ENCODE measurements at places on chromosomes 4 and X. TPM values are rescaled to one million over a fixed set of nuclear protein-coding genes. Genes with fewer than 3 reads are reported as not detected.

GRCh38 chr4:100875296-100876068, 357.7 kb upstream of the EMCN start:
- no peaks in the 10 kb centered on the region for H3K27me3 ChIP-seq
- H3K4me1 ChIP-seq, result peaks cover 4% of the 10 kb centered on the region
- no peaks in the 10 kb centered on the region for H3K36me3 ChIP-seq

DNA sequence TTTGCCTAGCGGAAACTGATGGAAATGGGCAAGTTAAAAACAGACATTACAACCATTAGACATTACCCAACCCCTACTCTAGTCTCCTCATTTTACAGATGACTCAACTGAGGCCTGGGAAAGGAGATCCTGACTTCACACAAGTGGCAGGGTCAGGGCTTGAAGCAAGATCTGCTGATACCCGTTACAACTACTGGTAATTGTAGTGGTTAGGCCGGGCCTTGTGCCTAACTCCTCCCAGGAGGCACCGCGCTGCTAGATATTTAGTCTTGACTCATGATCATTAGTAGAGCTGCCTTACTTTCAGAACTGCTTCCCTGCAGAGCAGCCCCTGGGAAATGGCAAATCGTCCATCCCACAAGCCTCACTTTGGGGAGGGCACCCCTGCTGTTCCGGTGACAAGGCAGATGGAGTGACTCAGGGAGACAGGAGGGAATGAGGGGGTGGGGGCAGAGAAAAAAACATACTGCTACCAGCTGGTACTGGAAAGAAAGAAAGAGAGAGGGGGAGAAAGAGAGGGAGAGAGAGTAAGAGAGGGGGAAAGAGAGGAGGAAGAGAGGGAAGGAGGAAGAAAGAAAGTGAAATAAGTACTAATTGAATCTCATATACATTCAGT, 12.2 kb downstream of the ARHGEF6 start:
- DNase-seq, result no peak
- no peaks in the 10 kb centered on the region for H3K36me3 ChIP-seq
- H3K27me3 ChIP-seq, result no peaks in the 10 kb centered on the region
- no peak overlapping the region for H3K4me3 ChIP-seq

DNA sequence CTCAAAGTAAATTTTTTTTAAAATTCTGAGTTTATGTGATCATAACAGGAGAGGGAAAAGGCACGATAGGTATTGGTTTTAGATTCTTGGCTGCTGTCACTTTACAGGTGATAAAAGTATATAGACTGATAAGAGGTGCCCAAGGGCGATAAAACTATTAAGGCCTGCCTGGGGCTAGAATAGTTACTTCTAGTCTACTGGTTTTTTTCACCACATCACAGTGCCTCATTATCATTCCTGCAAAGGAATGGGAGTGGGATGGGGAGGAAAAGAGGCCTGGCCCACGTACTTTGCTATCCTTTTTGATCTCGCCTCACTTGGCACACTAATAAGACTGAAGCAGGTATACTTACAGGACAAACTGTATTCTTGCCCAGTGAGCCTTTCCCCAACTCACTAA, 46.6 kb downstream of the CXorf58 start:
- DNase-seq, result no peak
- peaks cover 20% of the 10 kb centered on the region for H3K4me1 ChIP-seq
- no peak overlapping the region for H3K27ac ChIP-seq
- H3K36me3 ChIP-seq, result no peaks in the 10 kb centered on the region
- H3K4me3 ChIP-seq, result no peak overlapping the region

DNA sequence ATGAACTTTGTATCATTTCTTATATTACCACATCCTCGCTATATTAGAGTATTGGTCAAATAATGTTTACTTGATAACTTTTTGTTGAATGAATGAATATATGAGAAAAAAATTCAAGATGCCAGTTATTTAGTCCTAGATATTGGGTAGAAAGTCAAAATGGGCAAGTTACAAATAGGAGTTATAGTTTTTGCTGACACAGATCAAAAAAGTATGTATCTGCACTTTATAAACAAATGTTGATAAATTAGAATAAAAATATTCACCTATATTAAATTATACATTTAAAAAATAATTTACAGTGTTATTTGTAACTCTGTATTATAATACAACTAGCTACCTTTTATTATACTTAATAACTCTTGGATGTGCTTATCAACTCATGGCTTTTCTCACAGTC, 57.8 kb upstream of the NDST4 start:
- DNase-seq, result no peak
- H3K36me3 ChIP-seq, result no peaks in the 10 kb centered on the region
- H3K4me3 ChIP-seq, result no peak overlapping the region
- H3K27me3 ChIP-seq, result no peaks in the 10 kb centered on the region
- no peak overlapping the region for H3K27ac ChIP-seq

DNA sequence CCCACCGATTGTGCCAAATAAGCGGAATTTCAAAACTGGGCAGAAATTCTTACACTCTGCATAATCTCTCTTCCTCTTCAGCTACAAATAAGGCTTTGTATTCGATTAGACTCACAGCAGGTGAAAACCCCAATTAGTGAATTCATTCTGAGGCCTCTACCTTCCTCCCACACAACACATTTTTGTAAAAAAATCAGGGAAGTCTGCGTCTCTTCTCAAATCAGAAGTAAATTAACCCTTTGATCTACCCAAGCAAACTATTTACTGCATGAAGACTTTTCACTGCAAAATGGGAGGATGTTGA, 200.6 kb upstream of the FTHL17 start:
- no peaks in the 10 kb centered on the region for H3K27me3 ChIP-seq
- H3K4me1 ChIP-seq, result no peaks in the 10 kb centered on the region
- H3K27ac ChIP-seq, result no peak overlapping the region
- no peaks in the 10 kb centered on the region for H3K36me3 ChIP-seq
- no peak overlapping the region for H3K4me3 ChIP-seq
- no peak for DNase-seq

DNA sequence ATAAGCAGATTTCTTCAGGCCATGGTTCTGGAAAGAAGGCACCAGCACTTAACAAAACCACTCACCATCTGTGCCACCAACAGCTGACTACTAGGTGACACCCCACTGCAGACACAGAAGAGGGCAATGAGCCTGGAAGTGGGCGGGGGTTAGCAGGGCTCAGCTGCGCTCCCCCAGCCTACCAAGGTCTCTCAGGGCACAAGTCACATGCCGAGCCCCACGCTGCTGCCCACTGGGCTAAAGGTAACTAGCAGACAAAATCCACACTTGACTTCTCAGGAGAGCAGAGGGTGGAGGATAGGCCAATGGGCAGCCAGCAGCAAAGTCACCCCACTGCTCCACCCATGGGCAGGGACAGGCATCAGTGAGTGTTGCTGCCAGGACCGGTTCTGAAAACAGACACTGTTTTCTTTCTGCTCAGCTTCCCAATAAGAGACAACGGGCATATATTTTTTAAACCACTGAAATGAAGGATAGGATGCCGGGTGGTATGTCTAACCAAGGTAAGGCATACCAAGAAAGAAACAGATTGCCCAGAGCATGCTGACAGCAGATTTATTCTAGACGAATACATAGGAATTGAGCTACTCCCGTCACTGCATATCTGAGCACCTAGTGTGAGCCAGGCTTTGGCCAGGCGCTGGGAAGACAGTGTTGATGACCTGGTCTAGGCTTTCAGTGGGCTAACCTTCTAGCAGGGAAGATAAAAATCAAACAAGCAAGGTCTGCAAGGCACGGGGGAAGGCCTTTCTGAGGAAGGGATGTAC, 20.1 kb downstream of the ACSL1 start:
- no peaks in the 10 kb centered on the region for H3K27me3 ChIP-seq
- DNase-seq, result no peak
- no peak overlapping the region for H3K27ac ChIP-seq
- H3K4me1 ChIP-seq, result peaks cover 9% of the 10 kb centered on the region

GRCh38 chrX:67546496-67547423, 2.9 kb downstream of the AR start:
- H3K4me3 ChIP-seq, result peak overlapping the region; percentile 61
- H3K27ac ChIP-seq, result no peak overlapping the region
- H3K4me1 ChIP-seq, result peaks cover 21% of the 10 kb centered on the region
- DNase-seq, result no peak
- no peaks in the 10 kb centered on the region for H3K36me3 ChIP-seq

DNA sequence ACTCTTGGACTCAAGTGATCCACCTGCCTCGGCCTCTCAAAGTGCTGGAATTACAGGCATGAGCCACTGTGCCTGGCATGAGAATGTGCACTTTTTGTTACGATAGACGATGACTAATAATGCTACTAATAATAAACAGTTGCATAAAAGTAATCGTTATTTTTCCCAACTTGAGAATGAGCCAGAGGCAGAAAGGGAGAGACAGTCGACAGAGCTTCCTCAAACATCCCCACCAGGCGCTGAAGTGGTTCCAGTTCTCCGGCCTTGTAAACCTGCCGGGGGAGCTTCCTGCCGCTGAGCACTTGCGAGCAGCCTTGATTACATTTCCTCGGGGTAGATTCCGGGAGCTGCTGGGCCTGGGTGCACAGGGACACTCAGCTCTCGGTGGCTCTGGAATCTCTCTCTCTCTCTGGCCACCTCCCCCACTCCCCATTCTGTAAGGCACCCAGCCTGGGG, 8.9 kb upstream of the HTRA3 start:
- H3K27me3 ChIP-seq, result peaks cover 3% of the 10 kb centered on the region
- DNase-seq, result peak; percentile 23
- H3K4me1 ChIP-seq, result no peaks in the 10 kb centered on the region
- H3K4me3 ChIP-seq, result no peak overlapping the region
- H3K36me3 ChIP-seq, result no peaks in the 10 kb centered on the region

DNA sequence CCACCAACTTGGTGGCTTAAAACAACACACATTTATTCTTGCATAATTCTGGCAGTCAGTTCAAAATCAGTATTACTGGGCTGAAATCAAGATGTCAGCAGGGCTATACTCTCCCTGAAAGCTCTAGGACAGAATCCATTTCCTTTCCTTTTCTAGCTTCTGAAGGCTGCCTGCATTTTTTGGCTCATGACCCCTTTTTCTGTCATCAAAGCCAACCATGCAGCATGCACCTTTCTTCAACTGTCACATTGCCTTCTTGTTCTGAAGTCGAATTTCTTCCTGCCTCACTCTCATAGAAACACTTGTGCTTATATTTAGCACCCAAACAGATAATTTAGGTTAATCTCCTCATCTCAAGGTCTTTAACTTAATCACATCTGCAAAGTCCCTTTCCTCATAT, 79.8 kb upstream of the PPP1R2C start:
- no peak overlapping the region for H3K27ac ChIP-seq
- no peaks in the 10 kb centered on the region for H3K27me3 ChIP-seq
- H3K4me1 ChIP-seq, result no peaks in the 10 kb centered on the region
- no peak for DNase-seq

DNA sequence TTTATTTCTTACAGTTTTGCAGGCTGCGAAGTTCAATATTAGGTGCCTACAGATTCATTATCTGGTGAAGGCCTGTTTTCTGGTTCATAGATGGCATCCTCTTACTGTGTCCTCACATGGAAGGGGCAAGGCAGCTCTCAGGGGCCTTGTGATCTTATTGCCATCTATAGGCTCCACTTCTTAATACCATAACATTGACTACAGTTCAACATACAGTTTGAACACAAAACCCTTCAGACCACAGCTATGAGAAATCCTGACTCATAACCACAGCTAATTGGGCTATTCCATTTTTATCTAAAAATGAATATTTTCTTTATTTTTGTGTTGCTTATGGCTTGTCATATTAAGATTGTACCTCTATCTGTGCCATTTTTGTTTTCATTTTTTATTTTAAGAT, 72.3 kb downstream of the STAG2 start:
- H3K36me3 ChIP-seq, result no peaks in the 10 kb centered on the region
- H3K27me3 ChIP-seq, result no peaks in the 10 kb centered on the region
- no peak for DNase-seq
- no peaks in the 10 kb centered on the region for H3K4me1 ChIP-seq
- H3K4me3 ChIP-seq, result no peak overlapping the region

- no peak overlapping the region for H3K4me3 ChIP-seq
- H3K36me3 ChIP-seq, result no peaks in the 10 kb centered on the region
- H3K4me1 ChIP-seq, result no peaks in the 10 kb centered on the region
- DNase-seq, result no peak
Observed at GRCh38 chr4:38768968-38769394, 13.8 kb downstream of the TLR10 start.

DNA sequence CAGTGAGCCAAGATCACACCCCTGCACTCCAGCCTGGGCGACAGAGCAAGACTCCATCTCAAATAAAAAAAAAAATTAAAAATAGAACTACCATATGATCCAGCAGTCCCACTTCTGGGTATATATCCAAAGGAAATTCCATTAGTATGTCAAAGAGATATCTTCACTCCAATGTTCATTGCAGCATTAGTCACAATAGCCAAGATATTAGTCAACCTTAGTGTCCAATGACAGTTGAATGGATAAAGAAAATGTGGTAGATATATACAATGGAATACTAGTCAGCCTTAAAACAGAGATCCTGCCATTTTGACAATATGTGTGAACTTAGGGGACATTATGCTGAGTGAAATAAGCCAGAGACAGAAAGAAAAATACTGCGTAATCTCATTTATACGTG, 49.4 kb downstream of the C4orf46 start:
- H3K36me3 ChIP-seq, result no peaks in the 10 kb centered on the region
- H3K4me3 ChIP-seq, result no peak overlapping the region
- DNase-seq, result no peak

DNA sequence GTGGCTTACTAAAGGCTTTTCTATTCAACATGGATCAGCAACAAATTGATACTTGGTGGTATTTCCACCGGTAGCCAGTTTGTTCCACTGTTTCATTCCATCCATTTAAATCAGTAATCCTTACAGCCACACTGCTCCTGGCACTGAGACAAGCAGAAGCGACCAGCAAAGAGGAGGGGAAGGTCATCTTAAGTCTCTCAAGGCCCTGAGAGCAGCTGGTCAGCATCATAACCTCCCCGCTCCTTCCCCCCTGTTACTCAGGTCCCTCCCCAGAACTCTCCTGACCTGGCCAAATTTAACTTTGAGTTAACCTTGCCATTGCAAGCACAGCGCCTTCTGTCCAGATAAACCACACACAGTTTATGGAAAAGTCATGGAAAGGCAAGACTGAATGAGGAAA, 331.3 kb upstream of the KLF3 start:
- no peaks in the 10 kb centered on the region for H3K36me3 ChIP-seq
- no peaks in the 10 kb centered on the region for H3K4me1 ChIP-seq
- H3K27ac ChIP-seq, result no peak overlapping the region
- H3K4me3 ChIP-seq, result no peak overlapping the region
- H3K27me3 ChIP-seq, result peaks cover 2% of the 10 kb centered on the region

DNA sequence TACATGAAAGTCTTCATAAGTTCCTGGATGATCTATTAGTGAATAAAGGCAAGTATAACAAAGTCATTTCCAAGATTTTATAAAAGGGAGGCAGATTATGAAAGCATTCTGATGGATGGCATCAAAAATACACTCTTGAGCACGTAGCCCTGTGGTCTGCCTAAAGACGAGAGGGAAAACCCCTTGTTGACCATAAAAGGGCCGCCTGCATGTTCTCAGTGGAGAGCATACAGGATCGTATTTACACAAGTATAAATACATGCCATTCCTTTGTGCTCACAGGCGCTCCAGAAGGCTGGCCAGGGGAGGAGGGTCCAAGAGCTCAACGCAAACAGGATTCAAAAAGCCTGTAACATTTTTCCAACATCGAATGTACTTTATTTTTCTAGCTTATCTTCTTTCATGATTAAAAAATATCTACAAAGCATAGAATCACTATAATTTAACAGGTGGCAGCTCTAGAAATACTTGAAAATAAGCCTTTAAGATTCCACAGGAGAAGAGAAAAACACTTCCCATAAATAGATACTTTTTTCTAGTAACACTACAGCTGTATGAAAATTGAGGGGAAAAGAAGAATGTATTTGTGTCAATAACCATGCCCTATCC, 29.6 kb downstream of the PDGFC start:
- peak overlapping the region; percentile 6 for H3K27ac ChIP-seq
- peak; percentile 88 for DNase-seq
- H3K36me3 ChIP-seq, result no peaks in the 10 kb centered on the region
- peaks cover 31% of the 10 kb centered on the region for H3K4me1 ChIP-seq

The TMA16 gene
- 41.1 TPM for total RNA-seq

The PABPC5 gene
- total RNA-seq, result 0.44 TPM

The PTPN13 gene
- total RNA-seq, result 2.2 TPM

The TLR10 gene
- not detected for total RNA-seq

The TRPC5OS gene
- total RNA-seq, result not detected

The PPEF2 gene
- total RNA-seq, result not detected

The BEX3 gene
- total RNA-seq, result 233 TPM
